ENCODE measurements at places on chromosomes 7 and 10.

DNA sequence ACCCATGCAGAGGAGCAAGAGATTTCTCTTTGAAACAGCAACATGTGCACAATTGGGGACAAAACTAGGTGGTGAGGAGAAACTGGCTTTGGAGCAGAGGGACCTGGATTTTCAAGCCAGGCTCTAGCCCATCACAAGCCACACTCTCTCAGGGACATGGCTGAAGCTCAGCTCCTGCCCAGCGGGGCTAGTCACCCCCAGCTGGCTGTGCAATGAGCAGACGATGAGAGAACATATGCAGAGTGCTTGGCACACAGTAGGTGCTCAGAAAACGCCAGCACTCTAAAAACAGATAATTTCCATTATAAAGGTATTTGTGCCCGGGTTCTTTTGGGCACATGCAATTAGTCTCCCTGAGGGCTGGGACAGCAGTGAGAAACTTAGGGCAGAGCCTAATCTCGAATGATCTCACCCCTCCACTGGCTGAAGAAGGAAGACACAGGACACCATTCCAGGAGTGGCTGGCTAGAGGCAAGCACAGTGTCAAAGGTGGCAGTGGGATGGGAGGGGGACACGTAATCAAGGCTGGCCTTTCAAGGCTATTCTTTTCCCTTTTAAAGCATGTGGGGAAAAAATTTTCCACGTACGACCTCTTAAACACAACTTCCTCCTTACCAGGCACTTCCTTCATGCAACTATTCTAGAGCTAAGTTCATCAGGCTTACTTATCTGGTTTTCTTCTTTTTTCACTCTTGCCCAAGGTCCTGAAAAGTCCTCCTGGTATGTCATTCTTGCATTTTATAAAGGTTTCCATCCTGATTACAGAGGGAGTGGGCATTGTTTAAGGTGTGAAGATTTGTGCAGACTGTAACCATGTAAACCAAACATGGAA lies 15.1 kb downstream of the FAM53B start:
- no peak for DNase-seq

DNA sequence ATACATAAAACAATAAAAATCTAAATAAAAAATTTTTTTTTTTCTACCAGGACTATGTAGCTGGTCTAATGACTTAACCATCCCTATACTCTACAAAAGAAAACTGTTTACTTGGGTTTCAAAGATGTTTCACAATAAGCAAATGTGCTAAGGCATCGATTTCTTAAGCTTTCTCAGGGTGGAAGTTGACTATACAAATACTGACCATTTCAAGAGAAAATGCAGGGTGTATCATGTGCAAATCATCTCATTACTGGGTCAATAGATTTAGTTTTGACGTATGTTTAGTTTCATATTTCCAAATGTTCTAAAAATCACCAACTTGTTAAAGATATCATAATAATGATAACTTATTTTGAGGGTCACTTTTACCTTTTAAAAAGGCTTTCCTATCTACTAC lies 7.5 kb downstream of the NRP1 start:
- no peak for DNase-seq

DNA sequence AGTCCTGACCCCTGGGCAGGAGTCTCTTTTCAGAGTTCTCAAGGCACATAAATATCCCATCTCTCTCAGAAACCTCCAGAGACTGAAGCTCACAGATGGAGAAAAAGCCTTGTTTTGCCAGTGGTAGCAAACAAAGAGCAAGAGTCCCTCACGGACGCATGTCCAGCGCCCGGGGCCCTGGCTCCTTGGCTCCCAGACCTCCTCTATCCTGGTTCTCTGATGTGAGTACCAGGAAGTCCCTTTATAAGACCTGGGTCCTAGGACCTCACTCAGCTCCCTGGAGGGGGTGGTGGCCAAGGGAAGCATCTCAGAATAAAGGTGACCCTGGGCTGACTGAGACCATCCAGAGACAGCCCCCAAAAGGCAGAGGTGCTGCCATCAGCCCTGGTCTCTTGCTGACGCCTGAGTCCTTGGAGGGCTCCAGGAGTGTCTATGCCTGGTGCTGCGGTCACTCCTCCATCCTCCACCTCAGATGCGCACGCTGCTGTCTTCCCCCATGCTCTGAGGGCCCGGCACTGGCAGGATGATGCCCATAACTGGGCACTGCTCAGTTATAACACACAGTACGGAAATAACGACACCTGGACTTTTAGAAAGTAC lies 221.5 kb downstream of the TNS3 start:
- DNase-seq: no peak

- DNase-seq: no peak
Measured at GRCh38 chr7:22110881-22111280, 165.2 kb upstream of the CDCA7L start.

- no peak for DNase-seq
Measured at GRCh38 chr7:93062599-93062998, 55.2 kb downstream of the SAMD9 start.

GRCh38 chr7:81882086-81882485 lies 112.2 kb upstream of the HGF start:
- no peak for DNase-seq

DNA sequence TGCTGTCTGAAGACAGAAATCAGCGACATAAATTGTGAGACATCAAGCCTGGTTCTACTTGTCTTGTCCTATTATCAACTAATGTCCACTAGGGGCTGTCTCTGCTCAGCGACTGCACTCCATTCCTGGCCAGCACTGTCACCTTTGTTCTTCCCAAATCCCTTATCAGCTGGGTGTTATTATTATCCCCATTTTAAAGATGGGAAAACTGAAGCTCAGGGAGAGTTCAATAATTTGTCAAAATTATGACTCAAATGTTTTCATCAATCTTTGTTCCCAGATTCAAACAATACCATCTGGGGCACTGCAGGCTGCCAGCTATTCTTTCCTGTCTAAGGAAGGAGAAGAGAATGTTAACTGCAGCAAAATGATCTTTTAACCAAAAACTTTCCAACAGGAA lies 431.6 kb upstream of the NFE2L3 start:
- DNase-seq: no peak

- DNase-seq: no peak
Measured at GRCh38 chr7:134089446-134089845, 37.7 kb upstream of the LRGUK start.

DNA sequence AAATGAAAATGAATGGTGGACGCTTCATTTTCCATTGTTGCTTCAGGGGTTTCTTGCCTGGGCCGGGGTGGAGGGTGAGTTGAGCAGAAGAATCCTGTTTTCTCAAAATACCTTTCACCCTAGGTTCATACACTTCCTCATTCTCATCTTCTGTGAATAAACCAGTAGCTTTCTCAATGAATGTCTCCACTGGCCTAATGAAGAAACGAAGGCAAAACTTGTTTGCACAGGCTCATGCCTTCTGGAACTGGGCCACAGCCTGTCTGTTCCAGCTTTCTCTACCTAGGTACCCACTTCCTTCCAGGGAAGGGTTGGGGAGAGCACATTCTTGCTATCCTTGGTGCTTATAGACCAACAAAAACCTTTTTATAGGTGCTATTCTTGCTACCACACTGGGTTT lies 21.3 kb downstream of the STMP1 start:
- no peak for DNase-seq

- peak; percentile 40 for DNase-seq
Measured at GRCh38 chr10:21599582-21599981, 65.5 kb downstream of the MLLT10 start.

GRCh38 chr7:26861050-26861449 lies 3.3 kb downstream of the SKAP2 start:
- no peak for DNase-seq

DNA sequence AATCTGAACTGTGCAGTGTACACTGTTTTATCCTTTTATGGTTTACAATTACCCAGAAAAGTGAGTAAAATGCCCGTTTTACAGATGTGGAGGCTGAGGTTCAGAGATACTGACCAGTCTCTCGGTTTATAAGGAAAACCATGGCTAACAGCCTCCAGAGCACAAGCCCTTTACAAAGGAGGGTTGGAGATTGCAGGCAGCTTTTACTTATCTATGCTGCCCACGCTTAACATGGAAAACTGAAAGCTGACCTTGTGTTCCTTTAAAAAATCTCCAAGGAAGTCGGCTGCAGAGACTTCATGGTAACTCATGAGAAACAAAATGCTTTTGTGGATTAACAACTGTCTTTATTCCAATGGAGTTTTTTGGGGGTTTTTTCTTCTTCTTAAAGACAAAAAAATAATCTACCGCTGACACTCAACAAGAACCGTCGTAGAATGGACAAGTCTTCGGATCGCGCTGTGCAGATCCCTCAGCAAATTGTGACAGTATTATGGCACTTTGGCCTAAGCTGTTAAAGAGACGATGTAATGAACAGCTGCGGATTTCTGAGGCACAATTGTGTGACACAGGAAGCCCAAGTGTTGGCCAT lies 654 bp upstream of the SLF2 start:
- DNase-seq: peak; percentile 69

GRCh38 chr7:76047305-76047810 lies 442 bp downstream of the STYXL1 start:
- DNase-seq: peak; percentile 30

DNA sequence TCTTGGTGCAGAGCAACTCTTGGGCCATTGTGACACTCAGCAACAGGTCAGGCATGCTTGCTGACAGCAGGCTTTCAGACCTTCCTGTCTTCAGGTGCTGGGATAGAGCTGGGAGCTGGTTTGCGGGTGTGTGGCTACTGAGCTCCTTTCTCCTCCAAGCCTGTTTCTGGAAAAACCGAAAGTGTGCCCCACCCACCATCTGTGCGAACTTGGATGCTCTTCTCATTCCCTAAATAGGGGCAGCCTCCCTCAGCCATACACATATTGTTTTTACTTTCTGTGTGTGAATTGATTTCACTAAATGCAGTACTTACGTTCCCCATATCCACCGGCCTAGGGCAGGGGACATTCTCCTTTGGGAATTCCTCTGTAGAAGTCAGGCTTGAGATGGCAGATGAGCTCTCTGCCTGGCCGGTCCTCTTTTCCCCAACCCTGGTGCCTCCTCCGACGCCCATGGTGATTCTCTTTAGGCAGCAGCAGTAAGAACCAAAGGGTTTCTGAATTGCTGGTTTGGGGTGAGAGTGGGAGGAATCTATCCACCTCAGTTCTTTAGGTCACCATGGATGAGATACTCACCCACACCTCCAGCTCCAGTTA lies 6.3 kb upstream of the NEUROG3 start:
- no peak for DNase-seq

- no peak for DNase-seq
Measured at GRCh38 chr7:105980645-105981396, 17.8 kb downstream of the CDHR3 start.

DNA sequence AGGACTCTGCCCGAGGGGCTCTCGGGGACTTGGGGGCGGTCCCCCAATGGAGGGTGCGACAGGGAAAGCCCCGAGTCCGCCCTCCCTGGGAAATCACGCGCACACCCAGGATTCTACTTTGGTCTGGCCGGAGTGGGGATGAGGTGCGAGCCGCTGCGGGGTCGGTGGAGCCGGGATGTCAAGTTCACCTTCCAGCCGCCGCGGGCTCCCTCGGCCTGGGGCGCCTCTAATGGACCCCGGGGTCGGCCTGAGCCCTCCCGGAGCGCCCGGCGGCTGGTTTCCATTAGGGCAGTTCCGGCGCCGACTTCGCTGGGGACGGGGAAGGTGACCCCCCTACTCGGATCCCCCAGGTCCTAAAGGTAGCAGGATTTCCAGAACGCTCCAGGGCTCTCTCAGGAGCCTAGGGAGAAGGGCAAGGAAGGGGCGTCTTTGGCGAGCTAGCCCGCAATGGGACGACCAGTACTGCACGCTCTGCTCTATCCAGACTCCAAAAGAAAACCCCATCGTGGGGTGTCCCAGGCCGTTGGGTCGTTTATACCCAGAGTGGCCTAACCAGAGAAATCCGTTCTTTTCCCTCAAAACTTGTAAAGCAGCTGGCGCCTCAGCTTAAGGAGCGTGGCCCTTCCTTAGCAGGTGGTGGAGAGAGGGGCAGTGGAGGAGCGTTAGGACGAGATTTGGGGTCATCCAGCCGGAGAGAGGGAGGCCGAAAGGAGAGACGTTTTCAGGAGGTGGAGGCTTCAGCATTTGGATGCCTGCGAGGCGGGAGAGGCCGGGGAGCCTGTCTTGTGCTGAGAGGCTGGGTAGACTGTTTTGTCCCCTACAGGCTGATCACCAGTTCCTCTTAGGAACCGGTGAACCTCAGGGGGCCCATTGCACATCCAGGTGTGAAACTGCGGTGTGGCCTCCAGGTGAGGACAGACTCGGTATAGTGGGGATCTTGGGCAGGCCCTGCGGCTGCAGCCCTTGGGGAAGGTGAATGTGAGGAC lies 860 bp upstream of the WDR86 start:
- DNase-seq: no peak

DNA sequence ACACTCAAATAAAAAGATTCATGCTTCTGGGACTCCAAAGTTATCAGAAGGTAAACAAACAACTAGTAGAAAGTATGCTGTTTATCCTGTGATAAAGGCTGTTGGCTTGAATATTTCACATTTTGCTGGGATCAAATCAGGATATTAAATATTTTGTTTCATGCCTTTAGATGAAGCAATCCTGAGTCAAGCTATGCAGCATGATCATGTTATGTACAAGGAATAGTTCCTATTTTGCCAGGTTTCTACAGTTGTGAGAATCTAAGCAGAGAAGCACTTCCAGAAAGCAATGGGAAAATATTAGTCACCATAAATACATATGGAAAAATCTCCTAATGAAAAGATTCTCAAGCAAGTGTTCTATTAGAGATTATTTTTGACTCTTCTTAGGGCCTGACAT lies 262.8 kb upstream of the PCDH15 start:
- DNase-seq: no peak

- DNase-seq: no peak
Measured at GRCh38 chr10:86958116-86958900, at the start of gene SNCG. Gene SNCG, plus strand, starts transcription at chr10:86958599. Its CDS starts 99 bp downstream, at chr10:86958698.

DNA sequence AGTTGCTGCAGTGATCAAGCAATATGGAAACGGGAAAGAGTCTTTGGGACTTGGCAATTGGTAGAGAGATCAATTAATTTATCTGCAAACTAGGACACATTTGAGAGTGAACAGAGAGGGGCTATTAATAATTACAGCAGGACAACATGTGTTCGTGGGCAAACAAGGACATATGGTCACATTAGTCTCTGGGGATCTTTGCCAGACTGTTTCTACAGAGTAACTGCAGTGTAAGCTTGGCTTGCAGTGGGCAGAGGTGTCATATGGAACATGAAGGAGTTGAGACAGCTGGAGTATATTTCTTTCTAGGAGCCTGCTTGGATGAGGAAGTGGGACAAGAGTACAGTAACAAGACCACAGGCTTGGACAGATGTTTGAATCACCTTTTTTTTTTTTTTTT lies 232.1 kb upstream of the LYZL1 start:
- DNase-seq: no peak

DNA sequence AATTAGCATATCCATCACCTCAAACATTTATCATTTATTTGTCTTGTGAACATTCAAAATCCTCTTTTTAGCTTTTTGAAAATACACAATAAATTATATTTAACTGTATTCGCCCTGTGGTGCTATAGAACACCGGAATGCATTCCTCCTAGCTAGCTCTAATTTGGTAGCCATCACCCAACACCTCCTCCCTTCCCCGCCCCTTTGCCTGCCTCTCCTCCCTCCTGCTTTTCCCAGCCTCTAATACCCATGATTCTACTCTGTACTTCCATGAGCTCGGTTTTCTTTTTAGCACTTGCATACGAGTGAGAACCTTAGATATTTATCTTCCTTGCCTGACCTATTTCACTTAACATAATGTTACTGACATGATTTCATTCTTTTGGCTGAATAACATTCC lies 80.1 kb downstream of the ANKRD26 start:
- no peak for DNase-seq

Measured in hematopoietic multipotent progenitor cell treated with erythropoietin and hydrocortisone succinate and interleukin-3 and kit ligand, for 8 days (in vitro differentiated cells).